Suppressor macrophage treated with lipopolysaccharide for 4 hours (primary cell): ENCODE measurements at places on chromosomes 2 and 18.

- peak; percentile 19 for DNase-seq
These were observed 55.2 kb upstream of the FAM136A start for GRCh38 chr2:70356941-70357683.

DNA sequence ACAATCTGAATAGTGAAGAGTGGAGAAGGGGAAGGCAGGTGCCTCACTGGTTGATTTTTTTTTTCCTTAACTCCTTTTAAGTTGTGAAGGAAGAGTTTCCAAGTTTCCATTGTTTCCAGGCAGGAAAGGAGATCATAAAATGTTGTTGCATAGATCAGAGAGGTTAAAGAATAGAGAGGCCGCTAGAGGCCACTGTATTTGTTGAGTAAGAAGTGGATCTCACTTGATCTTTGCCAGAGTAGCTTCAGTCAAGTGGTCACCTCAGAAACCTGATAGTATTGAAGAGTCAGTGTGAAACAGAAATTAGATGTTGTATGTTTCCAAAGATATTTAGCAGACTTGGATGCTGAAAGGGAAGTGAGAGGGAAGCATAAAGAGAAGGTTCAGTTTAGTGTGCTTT is 17.6 kb downstream of the CTNNA2 start:
- DNase-seq, result no peak

DNA sequence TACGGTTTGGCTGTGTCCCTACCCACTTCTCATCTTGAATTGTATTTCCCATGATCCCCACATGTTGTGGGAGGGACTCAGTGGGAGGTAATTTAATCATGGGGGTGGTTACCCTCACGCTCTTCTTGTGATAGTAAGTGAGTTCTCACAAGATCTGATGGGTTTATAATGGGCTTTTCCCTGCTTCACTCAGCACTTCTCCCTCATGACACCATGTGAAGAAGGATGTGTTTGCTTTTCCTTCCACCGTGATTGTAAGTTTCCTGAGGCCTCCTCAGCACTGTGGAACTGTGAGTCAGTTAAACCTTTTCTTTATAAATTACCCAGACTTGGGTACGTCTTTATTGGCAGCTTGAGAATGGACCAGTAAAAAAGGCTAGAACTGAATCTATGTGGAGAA is 750.0 kb upstream of the ID2 start:
- DNase-seq, result no peak

- no peak for DNase-seq
These were observed 36.9 kb upstream of the FZD7 start for GRCh38 chr2:201996679-201997314.

- no peak for DNase-seq
These were observed 12.7 kb upstream of the PTPN4 start for GRCh38 chr2:119746836-119747686.

- DNase-seq, result no peak
These were observed 56.6 kb upstream of the PPM1B start for GRCh38 chr2:44112096-44112495.

DNA sequence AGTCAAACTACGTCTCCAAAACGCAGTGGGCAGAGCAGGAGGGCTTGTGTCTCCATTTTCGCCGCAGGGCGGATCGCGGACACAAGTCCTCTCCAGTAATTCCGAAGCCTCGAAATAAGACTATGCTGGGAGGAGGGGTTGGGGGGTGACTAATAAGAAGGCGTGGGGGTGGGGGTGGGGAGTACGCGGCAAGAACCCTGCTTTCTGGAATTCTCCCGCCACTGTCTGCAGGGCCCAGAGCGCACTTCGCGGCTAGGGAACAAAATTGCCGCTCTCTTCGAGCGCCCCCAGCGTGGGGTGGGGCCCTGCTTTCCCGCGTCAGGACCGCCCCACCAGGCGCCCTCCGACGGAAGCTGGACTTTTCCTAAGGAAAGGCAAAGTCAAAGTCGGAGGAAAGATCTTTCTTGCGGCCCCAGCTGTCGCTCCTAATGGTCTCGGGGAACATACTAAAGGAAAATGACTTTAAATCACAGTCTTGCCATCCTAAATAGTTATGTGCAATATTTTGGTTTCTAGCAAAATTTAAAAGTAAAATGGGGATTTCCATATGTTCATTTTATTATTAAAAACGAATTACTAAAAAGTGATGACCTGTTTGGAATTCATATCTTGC is 11.9 kb downstream of the NR4A2 start:
- no peak for DNase-seq

DNA sequence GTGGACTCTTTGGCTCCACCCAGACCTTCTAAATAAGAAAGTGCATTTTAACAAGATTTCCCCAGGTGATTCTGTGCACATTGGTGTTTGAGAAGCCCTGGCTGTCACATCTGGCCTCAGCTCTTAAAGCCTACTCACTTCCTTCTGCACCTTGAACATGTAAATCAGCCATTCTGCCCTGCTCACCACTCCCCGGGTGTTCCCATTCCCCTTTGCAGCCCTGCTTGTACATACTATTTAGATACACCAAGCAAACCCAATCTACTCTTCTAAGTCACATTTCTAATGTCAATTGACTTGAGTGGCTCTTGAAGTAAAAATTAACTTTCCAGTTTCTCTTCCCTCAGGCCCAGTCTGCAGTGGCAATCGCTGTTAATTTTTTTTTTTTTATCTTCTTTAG is 13.1 kb upstream of the SCN1A start:
- DNase-seq, result no peak

- DNase-seq, result peak; percentile 96
These were observed 6.1 kb downstream of the CHMP1B start for GRCh38 chr18:11857177-11857887.

- no peak for DNase-seq
These were observed 104.9 kb downstream of the RPRM start for GRCh38 chr2:153373510-153374279.

DNA sequence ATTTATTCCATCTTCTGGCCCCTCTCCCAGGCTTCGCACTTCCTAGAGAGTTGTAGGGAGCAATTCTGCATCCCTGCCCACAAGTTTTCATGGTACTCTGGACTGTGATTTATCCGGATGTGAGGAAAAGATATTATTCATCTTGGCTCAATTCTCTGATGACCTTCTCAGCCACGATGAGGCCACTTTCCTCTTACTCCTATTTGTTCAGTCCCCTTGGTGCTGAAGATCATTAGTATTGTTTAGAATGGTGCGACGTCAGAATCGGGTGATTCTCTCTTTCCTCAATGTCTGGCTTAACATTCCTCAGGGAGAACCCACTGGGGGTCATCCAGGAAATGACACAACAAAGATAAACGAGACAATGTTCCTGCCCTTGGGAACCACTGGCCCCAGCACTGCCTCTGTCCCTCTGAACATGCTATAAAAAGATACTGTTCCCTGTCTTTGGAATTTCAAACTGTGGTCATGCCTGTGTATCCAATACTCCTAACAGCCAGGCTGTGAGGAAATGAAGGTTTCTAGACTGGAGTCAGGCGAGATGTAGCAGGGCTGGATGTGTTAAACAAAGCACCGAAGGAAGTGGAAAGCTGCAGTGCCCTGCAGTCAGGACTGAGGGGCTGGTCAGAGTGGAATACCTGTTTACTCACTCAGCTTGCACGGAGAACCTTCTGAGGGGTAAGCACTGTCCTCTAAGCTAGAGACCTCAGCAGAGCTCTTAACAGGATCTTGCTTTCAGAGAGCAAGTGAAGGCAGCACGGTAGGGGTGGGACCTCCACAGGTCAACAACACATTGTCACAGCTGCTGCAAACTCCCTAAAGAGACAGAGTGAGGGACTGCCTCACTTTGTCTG is 12.9 kb upstream of the GLI2 start:
- DNase-seq, result no peak

DNA sequence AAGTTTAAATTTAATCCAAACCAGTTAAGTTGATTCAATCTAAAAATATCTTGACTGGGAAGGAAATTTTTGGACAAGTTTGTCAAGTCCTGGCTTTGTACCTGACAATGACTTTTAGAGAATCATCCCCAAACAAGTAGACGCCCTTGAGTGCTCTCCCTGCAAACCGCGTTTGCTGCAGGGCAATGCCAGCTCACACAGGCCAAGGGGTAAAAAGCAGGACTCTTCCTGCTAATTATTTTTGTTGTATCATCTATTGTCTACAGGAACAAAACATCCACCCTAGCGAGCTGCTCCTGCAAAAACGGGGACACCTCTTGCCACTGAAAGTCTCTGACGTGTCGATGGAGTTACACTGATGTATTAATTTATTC is 10.9 kb downstream of the ID2 start:
- no peak for DNase-seq

DNA sequence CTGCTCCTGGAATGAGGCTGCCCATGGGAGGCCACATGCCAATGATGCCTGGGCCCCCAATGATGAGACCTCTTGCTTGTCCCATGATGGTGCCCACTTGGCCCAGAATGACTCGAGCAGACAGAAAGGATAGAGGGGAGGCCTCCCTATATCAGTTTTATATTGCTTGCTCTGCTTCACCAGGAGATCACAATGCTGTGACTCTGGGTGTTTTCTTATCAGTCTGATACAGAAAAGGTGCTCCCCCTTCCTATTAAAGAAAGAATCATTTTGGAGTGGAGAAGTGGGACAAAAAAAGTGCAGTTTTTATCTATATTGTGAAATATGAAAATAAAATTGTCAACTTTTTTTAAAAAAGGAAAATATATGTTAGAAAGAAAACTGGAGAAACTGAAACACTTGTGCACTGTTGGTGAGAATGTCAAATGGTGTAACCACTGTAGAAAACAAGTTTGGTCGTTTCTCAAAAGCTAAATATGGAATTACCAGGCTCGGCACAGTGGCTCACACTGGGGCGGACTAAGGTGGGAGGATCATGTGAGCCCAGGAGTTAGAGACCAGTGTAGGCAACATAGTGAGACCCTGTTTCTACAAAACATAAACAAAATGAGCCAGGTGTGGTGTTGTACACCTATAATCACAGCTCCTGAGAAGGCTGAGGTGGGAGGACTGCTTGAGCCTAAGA is 21.8 kb downstream of the LPIN2 start:
- DNase-seq, result no peak

- no peak for DNase-seq
These were observed 247.3 kb downstream of the CNTNAP5 start for GRCh38 chr2:124272261-124272841.
